ENCODE measurements at places on chromosomes 11 and 22.

GRCh38 chr22:18985780-18986179 lies 49.7 kb upstream of the PRODH start:
- DNase-seq, result no peak

GRCh38 chr11:75539459-75540334 lies 14.0 kb upstream of the GDPD5 start:
- no peak for DNase-seq

- no peak for DNase-seq
Measured at GRCh38 chr11:45766469-45766868, 38.5 kb upstream of the SLC35C1 start.

GRCh38 chr22:47259990-47260389 lies 497.5 kb downstream of the TBC1D22A start:
- no peak for DNase-seq

GRCh38 chr11:1454576-1454975 lies 32.0 kb downstream of the MOB2 start:
- no peak for DNase-seq

DNA sequence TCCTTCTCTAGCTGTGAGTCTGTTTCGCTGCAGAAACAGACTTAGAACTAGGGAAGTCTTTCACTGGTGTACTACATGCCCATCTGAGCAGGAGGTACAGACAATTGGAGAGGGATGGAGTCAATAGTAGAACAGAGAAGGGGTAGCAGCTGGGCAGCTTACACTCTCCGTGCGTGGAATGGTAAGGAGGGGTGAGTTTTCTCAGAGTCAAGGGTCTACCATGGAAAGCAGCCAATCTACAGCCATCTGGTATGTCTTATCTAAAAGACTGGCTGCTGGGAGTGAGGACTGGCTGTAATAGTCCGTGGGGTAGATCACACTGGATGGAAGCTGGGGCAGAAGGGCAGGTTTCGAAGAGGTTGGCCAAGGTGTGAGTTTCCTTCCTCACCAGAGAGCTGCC lies 137.3 kb upstream of the TENM4 start:
- DNase-seq, result no peak

- peak; percentile 24 for DNase-seq
Measured at GRCh38 chr11:118610225-118610772, 2.9 kb downstream of the PHLDB1 start.

DNA sequence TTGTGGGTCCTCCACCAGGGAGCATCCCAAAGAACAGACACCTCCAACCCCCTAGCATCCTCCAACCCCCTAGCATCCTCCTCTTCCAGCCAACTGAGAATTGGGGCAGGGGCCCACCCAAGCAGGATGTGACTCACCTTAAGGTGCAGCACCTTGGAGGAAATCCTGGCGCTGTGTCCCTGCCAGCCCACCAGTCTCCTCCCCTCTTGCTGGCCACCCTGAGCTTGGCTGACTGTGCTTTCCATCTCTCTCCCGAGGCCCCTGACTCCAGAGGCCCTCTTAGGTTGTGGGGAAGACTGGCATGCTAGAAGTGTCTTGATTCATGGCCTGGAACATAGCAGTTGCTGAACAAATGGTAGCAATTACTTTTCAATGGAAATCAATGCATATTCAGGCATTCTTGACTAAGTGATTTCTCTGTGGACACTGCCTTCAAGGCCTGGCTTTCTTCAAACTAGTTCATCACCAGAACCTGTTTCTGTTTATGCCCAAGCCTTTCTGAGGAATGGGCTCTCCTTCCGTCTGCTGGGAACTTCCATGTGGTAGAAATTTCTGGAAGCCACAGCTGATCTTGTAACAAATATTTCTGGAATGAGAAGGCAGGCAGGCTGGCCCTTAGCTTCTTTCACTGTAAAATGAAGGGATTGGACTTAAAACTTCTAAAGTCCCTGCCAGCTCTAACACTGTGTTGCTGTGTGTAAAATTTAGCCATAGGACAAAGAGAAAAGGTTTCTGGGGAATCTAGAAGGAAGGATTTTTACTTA lies 60.5 kb downstream of the CEP164 start:
- DNase-seq, result no peak

DNA sequence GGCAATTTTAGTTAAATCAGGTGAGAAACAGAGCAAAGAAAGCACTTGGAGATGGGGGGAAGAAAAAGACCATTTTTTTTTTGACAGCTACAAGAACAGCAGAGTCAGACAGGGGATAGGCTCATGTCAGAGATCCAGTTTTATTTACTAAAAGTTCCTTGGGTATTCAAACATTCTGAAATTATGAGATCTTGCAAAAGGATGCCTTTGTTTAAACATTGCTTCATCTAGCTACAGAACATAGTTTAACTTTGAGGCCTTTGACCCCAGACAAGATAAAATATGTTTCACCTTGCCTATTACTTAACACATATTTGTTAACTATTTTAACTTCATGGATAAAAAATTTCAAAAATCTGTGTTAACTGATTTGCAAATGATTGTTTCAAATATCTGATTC lies 6.4 kb downstream of the GLYATL1 start:
- DNase-seq, result no peak

DNA sequence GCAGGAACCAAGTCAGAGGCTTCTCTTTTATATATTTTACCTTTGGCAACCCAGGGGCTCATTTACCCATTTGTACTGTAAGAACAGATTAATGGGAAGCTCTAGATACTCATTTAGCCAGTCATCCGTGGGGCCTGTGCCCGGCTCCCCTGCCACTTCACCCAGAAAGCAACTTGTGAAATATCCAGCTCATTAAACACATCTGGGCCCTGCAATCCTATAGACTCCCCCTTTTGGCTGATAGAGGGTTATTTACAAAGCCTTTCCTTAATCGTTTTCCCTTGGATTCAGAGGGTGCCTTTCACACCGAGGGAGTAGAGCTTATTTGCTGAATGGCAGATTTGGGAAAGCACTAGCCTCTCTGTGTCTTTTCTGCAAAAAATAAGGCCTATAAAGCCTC lies 118.7 kb upstream of the SORL1-AS1 start:
- no peak for DNase-seq

DNA sequence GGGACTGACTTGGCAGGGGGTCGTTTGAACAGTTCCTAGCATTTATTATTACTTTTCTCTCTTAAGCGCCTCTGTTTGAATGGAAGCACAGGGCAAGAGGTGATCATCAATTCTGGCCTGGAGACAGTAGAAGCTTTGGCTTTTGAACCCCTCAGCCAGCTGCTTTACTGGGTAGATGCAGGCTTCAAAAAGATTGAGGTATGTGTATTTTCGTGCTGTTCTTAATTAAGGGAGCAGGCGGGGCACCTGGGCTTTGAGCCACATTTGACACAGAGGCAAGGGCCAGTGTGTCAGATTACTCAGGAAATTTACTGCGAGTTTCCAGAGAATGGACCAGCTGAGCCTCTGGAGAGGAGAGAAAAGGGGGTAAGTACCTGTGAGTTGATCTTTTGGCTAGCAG lies 102.4 kb upstream of the SORL1-AS1 start:
- DNase-seq, result no peak

- peak; percentile 59 for DNase-seq
Measured at GRCh38 chr11:83115551-83115950, 41.4 kb upstream of the PCF11 start.

- DNase-seq, result no peak
Measured at GRCh38 chr11:111598148-111598547, 4.1 kb upstream of the SIK2 start.

DNA sequence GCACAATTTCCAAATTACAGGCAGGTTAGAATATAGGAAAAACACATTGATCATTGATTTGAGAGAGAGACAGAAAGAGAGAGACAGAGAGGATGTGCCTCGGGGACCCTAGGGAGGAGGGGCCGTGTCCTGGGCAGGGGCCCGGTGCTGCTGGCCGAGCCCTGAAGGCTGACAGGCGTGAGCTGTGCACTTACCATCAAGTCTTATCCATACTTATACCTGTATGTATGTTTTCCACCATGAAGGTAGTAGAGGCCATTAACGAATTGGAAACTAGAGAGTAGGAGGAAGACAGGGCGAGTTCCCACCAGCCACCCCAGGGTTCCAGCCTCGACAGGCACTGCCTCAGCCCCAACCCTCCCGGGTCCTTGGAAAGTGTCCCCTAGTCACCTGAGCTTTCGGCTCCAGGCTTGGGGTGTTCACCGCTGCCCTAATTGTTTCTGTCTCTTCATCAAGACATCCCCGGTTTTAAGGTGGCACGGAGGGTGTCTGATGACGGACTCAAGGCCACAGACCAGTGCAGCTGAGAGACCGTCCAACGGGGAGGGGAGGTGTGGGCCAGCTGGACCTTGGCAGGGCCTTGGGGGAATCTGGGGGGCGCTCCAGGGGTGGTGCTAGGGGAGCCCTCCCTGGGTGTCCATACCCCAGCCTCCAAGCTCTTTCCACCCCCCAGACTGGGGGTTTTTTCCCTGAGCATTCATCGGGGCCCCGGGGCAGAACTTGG lies 431.3 kb downstream of the TBC1D22A start:
- DNase-seq, result no peak

GRCh38 chr11:965206-965775 lies 39.6 kb downstream of the AP2A2 start:
- DNase-seq, result no peak

- no peak for DNase-seq
Measured at GRCh38 chr22:50612528-50613221, 12.1 kb downstream of the MAPK8IP2 start.

DNA sequence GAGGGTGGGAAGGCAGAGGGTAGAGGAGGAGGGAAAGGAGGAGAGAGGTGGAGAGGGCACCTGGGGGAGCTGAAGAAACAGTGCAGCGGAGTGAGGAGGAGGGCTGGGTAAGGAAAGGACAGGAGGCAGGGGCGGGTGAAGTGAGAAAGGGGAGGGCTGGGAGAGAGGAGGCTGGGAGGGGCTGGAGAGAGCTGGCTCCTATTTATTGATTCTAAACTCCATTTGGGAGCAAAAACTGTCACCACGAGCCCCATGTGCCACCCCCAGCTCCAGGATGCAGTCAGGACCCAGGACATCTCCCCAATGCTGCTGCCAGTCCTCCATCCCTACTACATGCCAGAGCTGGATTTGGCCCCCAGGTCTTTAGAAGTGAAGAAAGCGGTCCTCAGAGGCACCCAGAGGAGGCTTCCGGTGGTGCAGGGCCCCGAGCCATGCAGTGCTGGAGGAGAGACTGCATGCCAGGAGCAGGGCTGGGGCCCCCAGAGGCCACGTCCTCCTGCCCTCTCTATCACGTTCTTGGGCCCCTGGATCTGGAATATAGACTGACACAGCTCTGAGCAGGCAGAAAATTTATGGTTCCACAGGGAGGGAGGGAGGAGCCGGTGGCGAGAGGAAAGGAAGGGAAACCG lies 53.7 kb downstream of the SLC22A12 start:
- DNase-seq, result peak; percentile 47

- no peak for DNase-seq
Measured at GRCh38 chr11:17790453-17790852, 55.9 kb downstream of the KCNC1 start.

- no peak for DNase-seq
Measured at GRCh38 chr11:60840470-60841430, 1.2 kb upstream of the CCDC86 start.

DNA sequence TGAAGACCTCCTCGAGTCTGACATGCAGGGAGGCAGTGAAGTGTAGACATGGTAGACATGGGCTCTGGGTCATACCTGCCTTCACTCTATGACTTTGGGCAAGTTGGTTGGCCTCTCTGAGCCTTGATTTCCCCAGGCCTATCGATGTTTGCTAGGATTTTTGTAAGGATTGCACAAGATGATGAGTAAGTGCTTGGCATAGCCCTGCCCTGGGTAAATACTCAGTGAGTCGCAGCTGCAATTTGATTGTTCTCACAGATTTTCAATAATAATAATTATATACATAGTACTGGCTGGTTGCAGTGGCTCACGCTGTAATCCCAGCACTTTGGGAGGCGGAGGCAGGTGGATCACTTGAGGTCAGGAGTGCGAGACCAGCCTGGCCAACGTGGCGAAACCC lies 18.1 kb downstream of the MCM5 start:
- no peak for DNase-seq

DNA sequence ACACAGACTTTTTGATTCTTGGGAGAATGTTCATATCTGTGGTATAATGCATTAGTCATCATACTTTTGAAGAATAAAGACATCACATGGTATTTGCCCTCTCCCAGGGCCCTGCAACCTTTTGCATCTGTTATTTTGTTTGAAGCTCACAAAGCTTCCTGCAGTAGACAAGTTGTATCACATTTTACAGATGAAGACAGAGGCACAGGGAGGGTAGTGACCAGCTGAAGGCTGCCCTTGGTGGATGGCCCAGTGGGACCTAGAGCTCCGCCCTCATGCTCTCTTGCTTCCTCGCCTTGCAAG lies 66.4 kb downstream of the UBASH3B start:
- no peak for DNase-seq

DNA sequence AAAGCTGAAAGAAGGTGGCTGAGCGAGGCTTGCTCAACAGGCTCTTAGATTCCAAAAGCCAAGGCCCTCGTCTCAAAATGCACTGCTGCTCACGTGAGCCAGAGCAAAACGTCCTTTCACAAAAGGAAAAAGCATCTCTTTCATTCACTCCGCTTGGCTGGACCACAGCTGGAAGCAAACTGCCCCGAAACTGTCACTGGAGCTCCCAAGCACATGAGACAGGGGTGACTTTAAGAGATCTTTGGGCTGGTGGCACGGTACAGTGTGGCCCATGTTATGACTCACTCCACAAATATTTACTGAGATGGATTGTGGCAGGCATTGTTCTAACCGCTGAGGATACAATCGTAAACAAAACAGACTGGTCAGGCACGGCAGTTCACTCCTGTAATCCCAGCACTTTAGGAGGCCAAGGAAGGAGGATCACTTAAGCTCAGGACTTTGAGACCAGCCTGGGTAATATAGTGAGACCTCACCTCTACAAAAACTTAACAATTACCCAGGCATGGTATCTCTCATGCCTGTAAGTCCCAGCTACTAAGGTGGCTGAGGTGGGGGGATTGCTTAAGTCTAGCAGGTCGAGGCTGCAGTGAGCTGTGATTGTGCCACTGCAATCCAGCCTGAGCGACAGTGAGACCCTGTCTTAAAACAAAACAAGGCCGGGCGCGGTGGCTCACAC lies 3.6 kb downstream of the PLA2G6 start:
- no peak for DNase-seq

- no peak for DNase-seq
Measured at GRCh38 chr11:28911829-28912228, 803.6 kb downstream of the METTL15 start.

DNA sequence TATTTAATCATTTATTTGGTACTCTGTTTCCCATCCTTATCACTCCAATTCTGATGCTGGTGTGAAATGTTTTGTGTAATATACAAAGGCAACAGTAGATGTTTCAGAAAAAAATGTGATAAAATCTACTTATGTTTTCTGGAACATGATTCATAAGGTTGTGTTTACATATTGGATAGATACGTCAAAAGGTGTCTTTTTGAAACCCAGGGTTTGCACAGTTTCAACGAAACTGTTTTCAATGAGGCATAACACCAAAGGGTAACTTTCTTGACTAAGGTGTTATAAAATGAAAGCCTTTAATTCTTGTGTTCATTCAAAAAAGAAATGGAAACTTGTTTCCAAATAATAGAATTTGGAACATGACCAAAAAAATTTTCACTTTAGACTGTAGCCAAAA lies 33.8 kb upstream of the HSD17B12 start:
- no peak for DNase-seq

Measured in nephron progenitor cell (in vitro differentiated cells).